ENCODE measurements at places on chromosomes 3 and 15.

GRCh38 chr3:115074502-115074901, 72.6 kb downstream of the ZBTB20 start:
- no peak for DNase-seq

DNA sequence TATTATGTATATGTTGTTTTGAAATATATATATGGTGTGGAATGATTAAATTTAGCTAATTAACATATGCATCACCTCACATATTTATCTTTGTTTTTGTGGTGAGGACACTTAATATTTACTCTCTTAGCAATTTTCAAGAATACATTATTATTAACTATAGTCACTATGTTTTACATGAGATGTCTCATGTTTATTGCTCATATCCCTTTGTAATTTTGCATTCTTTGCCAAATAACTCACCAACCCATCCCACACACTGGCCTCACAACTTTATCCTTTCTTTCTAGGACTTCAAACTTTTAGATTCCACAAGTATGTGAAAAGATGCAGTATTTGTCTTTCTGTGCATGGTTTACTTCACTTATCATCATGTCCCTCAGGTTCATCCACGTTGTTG, 950.2 kb upstream of the CADM2 start:
- DNase-seq = no peak

DNA sequence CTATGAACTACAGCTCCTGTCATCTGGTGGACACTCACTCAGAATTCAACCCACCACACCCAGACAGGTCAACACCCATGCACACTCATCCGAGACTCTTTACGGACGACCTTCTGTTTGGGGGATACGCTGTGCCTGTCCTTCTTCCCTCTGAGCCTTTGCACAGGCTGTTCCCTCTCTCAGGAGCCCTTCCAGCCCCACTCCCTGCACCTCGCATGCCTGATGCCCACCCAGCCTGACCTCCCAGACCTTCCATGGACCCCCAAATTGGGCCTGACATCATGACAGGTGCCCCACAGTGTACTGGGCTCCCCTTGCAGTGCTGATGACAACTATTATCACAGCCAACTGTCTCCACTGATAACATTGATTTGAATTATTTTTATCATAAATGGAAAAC, 135.8 kb downstream of the NSMCE3 start:
- no peak for DNase-seq

DNA sequence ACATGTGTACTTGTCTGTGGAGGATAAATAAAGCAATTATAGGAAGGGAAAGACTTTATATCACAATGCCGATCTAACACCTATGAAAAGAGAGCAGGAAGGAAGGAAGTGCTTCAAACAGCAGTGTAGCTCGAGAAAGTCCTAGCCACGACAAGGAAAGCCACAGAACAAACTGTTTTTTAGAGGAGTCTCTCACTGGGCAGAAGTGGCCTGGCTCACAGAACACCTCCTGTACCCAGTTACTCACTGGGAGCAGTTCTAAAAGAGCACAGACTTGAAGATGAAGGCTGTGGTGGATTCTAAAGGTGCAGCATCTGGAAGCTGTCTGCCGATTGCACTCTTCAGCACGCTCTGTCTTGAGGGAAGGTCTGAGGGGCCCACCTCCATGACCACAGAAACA, 248.8 kb upstream of the ATP11B start:
- DNase-seq = no peak

GRCh38 chr3:183108470-183108869, 9.2 kb upstream of the MCCC1 start:
- no peak for DNase-seq

DNA sequence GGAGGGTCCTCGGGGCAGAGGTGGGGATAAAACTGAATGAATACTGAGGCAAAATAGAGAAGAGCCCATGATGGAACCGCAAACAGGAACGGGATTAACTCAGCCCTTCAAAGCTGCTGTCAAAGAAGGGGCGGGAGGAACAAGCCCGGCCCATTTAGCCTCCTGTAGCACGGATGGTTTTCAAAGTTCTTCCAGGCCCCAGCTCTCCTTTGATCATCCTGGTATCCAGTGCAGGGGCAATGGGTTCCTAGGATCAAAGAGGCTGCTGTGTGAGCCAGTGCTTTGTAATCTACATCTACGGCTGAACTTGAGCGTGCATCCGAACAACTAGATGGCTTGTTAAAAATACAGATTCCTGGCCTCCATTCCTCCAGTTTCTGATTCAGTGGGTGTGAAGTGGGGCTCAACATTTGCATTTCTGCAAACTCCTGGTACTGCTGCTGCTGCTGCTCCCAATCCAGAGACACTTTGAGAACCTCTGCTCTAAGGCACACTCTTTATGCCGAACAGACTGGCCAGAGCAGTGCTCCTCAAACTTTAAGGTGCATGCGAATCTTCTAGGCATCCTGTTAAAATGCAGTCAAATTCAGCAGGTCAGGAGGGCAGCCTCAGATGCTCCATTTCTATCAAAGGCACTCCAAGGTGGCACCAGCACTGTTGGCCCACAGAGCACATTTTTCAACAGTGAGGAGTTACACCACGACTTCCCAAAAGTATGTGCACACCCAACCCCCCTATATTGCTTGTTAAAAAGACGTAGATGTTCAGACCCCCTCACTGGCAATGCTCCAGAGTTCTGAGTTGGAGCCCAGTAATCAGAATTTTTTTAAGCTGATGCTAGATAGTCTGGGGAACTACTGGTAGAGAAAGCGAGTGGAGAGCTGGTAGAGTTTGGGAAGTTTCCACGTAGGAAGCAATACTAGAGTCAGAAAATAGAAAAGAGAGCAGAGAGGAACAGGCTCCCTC, 5.6 kb downstream of the GALNT15 start:
- no peak for DNase-seq

DNA sequence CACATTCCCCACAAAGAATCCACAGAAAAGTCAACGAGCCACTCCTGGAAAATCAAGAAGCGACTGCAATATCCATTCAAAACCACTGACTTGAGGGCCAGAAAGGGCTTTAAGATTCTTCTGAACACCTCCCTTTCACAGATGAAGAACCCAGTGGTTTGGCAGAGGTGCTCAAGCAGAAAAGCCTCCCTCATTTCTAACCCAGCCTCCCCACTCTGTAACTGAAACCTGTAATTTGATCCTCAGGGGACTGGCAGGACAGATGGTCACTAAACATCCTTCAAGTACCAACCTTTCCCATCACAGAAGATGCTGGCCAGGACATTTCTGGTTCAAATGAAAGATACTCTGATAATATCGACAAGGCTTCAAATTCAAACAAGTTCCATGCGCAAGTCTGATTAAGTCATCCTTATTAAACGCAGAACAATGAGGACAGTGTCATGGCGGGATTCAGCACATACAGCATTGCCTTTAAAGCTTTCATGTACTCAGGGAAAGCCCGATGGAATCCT, 5.5 kb downstream of the SEMA5B start:
- no peak for DNase-seq

DNA sequence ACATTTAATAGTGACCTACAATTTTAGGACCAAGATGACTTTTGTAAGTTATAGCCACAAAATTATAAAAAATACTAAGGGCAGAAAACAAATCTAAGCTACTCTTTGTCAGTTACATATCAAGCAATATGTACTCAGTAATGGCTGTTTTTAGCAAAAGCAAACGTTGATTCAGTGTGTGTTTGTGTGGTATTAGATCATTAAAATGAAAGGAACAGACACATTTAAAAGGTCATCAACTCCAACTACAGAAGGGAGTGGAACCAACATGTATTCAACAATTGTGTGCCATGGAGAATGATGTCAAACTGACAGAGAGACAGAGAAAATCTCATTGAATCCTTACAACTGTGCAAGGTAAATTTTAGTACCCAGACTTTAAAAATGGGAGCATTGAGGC, 268.8 kb upstream of the STT3B start:
- DNase-seq = no peak

DNA sequence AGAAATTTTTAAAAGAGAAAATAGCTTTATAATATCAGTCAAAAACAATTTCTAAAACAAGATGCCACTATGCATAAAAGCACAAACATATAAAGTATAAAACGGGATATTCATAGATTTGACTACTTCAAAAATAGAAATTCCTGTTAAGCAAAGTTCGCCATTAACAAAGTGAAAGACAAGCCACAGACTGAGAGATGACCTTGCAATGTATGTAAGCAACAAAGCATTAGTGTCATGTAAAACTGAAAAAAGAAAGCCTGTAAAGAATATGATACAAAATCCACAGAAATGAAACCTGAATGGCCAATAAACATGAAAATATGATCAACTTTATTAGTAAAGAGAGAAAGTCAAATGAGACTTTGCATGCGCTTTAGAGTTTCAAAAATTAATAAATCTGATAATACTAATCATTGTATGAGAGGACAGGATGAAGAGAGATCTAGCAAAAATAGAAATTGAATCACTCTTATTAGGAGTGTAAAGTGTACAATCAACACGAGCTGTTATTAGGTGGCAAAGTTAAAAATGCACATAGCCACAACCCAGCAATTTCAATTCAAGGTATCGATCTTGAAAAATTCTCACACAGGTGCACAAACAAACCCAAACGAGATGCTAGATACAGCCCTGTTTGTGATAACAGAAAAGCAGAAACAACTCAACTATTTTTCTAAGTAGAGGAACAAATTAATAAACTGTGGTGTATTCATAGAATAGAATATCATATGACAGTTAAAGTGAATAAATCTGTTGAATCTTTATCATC, 173.6 kb downstream of the MECOM start:
- no peak for DNase-seq

DNA sequence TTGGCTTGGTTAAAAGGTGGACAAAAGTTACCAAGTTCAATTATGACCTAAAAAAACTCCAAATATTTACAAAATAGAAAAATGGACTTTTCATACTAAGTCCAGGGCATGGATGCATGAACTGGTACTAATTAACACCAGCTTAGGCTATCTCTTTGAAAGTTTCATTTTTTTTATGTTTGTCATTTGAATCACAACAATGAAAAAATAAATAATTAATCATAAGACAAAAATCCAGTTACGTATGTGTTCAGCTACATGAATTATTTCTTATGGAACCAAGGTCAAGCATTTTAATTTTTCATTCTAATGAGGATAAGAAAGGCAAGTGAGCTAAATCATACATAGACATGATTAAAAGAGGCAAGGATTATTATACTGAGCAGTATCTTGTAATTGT, 23.7 kb upstream of the STRIT1 start:
- DNase-seq = no peak

- no peak for DNase-seq
These were observed 105.3 kb downstream of the CHDH start for GRCh38 chr3:53740956-53741355.

DNA sequence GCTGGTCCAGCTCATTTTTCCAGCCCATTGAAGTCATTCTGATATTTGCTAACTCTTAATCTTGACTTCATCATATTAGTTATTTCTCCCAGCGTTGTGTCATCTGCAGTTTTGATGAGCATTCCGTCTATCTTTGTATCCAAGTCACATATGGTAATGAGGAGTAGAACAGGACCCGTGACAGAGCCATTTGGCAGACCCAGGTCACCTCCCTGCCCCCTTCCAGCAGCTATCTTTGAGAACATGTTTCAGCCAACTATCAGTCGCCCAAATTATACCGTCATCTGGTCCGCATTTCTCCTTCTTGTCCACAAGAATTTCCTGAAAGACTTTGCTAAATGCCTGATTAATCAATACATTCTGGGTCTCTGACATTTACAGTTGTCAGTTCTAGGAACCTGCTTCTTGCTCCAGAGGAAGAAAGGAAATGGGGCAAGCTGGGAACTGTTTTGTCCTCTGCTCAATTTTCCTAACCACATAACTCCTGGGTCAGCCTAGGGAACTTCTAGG, 347.1 kb upstream of the NR2E3 start:
- DNase-seq = no peak

DNA sequence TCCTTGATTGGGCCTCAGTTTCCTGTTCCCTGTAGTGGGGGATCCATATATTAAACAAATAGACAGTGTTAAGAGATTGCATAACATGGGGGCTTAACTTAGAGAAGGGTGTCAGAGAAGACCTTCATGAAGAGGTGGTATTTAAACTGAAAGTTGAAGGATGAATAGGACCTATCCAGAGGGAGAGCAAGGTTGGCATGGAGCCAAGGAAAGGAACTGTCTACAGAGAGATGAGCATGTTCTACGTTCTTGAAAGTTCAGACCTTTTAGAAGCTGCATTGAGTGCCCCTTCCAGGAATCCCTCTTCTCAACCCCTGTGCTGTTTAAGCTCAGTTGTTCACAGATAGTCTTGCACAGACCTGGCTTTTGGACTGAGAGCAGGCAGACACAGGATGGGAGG, 2.4 kb downstream of the HTD2 start:
- DNase-seq = no peak

- DNase-seq = no peak
These were observed 334.8 kb downstream of the LPP start for GRCh38 chr3:188488801-188489200.

GRCh38 chr15:73940061-73940981, 14.1 kb downstream of the LOXL1 start:
- no peak for DNase-seq

DNA sequence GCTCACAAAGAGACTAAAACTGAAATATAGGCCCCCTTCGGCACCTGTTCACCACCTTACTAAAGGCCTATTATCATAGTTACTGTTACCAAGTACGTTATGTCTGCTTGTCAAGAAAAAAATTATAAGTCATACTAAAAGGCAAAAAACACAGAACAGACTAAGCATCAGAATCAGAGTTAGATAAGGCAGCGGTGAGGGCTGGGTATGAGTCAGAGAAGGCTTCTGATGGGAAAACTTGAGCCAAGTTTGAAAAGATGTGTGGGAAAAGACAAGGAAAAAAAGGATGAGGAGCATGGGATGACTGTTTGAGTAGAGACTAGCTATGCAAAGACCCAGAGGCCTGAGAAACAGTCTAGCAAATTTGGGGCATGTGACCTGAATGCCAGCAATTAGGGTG, 387.2 kb upstream of the SGO1 start:
- no peak for DNase-seq

DNA sequence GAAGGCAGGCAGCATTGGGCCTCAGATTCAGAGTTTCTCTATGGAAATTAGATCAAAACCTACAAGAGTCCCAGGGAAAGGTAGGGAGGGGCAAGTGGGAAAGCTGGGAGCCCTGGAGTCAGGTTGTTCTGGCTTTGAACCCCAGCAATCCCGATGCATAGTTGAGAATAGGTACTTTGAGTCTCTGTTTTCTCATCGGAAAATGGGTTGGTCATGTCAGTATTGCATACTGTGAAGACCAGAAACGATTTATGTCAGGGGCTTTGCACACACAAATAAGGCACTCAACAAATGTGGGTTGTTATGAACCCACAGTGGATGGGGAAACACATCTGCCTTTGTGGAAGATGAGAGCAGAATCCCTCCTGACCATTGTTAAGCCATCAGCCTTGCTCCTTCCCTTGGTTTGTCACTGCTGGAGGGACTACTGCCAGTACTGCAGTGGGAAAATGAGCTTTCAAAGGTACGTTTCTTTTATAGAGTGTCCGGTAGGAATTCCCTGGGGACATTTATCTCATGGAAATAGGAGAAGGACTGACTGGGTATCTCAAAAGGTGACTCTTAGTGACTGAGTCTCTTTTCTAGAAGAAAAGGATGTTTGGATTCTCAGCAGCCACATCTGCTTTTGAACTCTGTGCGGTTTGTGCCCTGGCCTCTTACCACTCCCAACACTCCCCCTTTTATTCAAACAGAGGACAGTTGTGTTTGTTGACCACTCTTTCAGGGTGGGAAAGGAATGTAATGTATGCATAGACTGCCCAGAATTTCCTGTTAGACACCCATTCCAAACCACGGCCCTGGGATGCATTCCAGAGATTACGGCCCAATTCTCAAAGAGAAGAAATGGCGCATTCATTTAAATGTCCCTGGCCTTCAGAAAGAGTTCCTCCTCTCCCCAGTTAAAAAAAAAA, 54.6 kb upstream of the VILL start:
- no peak for DNase-seq

Data from stimulated activated CD8-positive, alpha-beta memory T cell treated with anti-CD3 and anti-CD28 coated beads, Interleukin-7, amount 100 ng/mL, for 4 hours (primary cell).